ENCODE measurements at places on chromosomes 3 and 15.

- no peak overlapping the region for H3K4me3 ChIP-seq
- H3K27me3 ChIP-seq: no peaks in the 10 kb centered on the region
- no peaks in the 10 kb centered on the region for H3K36me3 ChIP-seq
Observed at GRCh38 chr3:44284949-44285348, 43.3 kb downstream of the TOPAZ1 start.

DNA sequence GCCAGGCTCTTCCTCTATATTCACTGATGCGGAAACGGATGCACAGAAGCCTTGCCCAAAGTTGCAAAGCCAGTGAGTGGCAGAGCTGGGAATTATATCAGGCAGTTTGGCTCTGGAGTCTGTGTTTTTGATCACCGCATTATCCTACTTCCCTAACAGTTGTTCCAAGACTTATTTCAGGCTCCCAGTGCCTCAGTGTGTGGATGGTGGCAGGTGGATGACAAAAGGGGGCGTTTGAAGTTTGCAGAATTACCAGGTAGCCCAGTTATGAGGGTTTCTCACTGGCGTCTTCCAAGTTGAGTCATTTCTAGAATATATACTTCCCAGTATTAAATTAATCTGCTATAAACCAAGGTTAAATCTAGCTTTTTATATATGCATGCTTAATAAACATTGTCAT lies 81.0 kb downstream of the USP13 start:
- H3K4me3 ChIP-seq: no peak overlapping the region
- no peaks in the 10 kb centered on the region for H3K4me1 ChIP-seq
- no peak for DNase-seq
- no peaks in the 10 kb centered on the region for H3K27me3 ChIP-seq
- no peak overlapping the region for H3K27ac ChIP-seq
- H3K36me3 ChIP-seq: peaks cover 35% of the 10 kb centered on the region

DNA sequence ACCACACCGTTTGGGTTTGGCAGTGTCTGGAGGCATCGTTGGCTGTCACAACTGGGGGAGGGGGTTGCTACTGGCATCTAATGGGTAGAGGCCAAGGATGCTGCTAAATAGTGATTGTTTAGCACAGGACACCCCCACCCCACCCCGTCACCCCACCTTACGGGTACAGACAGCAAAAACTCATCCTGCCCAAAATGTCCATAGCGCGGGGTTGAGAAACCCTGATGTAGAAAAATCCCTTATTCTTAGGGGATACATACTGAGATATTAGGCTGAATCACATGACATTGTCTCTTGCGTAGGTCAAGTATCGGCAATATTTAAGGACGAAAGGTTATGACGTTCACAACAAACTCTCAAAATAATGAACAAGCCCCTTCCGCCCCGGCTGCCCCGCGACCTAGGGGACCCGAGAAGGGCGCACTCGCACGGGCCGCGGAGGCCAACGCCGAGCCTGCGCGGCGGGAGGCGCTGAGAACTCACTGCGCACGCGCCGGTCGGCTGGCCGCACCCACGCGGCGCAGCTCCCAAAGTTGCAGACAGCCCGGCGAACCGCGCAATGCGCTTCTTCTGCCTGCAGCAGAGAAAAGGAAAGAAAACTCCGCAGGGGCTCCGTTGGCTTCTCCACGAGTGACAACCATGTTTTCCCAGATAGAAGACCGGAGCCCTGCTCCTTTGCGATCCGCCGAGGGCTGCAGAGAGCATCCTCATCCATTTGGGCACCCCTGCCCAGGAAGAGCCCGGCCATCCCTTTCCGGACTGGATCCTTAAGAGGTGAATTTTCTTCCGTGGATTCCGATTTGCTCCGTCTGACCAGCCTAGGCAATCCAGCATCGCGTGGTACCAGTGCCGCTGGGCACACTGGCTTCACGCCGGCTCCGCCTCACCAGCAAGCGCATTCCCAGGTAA lies 136.8 kb upstream of the CCDC54 start:
- peak overlapping the region; percentile 92 for H3K4me3 ChIP-seq
- no peak overlapping the region for H3K27ac ChIP-seq
- no peaks in the 10 kb centered on the region for H3K27me3 ChIP-seq
- peaks cover 5% of the 10 kb centered on the region for H3K36me3 ChIP-seq

DNA sequence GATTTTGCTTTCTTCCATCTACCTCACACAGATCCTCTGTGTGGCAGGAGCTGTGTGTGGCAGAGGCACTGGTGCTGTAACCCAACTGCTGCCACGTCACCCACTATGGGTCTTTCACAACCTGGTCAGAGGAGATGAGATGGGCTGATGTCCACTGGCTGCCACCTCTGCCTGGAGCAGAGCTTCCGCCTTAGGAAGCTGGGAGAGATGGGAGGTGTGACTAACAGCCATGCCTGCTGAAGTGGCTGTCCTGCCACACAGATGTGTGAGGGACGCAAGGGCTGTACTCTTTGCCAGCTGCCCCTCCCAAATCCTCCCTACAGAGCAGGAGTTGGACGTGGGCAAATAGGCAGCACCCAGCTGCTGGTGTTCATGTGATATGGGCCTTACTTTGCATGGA lies 329.5 kb downstream of the GABRB3 start:
- no peaks in the 10 kb centered on the region for H3K36me3 ChIP-seq
- H3K4me1 ChIP-seq: peaks cover 10% of the 10 kb centered on the region
- H3K4me3 ChIP-seq: no peak overlapping the region
- no peak overlapping the region for H3K27ac ChIP-seq
- peaks cover 2% of the 10 kb centered on the region for H3K27me3 ChIP-seq

- H3K27ac ChIP-seq: no peak overlapping the region
- no peak for DNase-seq
- no peak overlapping the region for H3K4me3 ChIP-seq
- H3K4me1 ChIP-seq: peaks cover 28% of the 10 kb centered on the region
- H3K36me3 ChIP-seq: no peaks in the 10 kb centered on the region
- H3K27me3 ChIP-seq: peaks cover 25% of the 10 kb centered on the region
Observed at GRCh38 chr3:123072152-123072551, 5.3 kb downstream of the PDIA5 start.

GRCh38 chr3:109115451-109115850 lies 2.5 kb downstream of the MORC1 start:
- H3K27me3 ChIP-seq: peaks cover 4% of the 10 kb centered on the region
- DNase-seq: no peak
- no peaks in the 10 kb centered on the region for H3K36me3 ChIP-seq
- H3K4me1 ChIP-seq: peaks cover 47% of the 10 kb centered on the region

- H3K4me3 ChIP-seq: no peak overlapping the region
- peaks cover 6% of the 10 kb centered on the region for H3K4me1 ChIP-seq
- H3K36me3 ChIP-seq: no peaks in the 10 kb centered on the region
- no peak for DNase-seq
- H3K27ac ChIP-seq: no peak overlapping the region
Observed at GRCh38 chr3:30353711-30354467, 252.5 kb upstream of the TGFBR2 start.

DNA sequence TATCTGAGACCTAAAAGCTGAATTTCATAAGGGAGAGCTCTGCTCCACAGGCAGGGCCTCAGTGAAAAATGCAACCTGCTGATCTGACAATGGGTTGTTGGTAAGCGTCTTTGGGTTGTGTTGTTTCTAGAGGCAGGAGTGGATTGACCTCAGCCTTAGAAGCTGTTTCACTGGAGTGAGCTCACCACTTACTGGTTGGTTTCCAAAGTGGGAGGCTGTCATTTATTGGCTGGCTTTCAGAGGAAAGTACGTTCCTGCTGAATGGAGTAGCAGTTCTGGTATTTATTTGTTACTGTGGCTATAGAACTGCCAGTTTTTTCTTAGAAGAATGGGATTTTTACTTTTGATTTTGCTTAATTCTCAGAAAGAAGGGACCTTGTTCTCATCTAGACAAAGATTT lies 29.3 kb upstream of the COL6A5 start:
- no peak overlapping the region for H3K4me3 ChIP-seq
- no peaks in the 10 kb centered on the region for H3K36me3 ChIP-seq
- no peaks in the 10 kb centered on the region for H3K4me1 ChIP-seq
- no peak overlapping the region for H3K27ac ChIP-seq

DNA sequence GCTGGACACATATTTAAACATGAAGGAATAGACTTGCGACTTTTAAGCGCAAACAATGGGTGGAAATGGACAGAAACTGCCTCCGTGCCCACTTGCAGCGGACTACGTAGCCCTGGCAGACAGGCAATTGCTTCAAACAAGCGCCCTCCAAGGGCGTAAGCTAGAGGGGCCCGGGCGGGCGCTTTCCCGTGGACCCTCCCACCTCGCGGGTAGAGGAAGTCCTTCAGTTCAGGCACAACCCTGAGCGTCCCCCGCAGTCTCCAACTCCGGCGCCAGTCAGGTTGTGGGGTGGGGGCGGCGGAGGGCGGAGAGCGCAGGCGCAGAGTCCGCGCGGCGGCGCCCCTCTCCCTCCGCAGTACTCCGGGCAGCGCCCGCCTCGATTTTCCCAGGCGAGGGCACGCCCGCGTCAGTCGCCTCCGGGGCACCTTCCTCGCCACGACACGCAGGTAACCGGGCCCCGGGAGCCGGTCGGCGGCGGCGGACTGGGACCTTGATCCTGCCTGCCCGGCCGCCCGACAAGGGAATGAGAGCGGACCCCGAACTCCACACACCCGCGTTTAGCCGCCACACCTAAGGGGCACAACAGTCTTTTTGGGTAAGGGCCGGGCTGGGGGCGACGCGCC lies at the start of gene SLC35G2:
Gene SLC35G2 (plus strand): TSS at position 358 of the 623 bp plus-strand sequence. CDS start 35,335 bp downstream, outside the sequence.
- peaks cover 61% of the 10 kb centered on the region for H3K27me3 ChIP-seq
- H3K27ac ChIP-seq: no peak within 1 kb of the TSS
- H3K36me3 ChIP-seq: peaks cover 5% of the 10 kb centered on the region
- H3K4me1 ChIP-seq: peaks cover 23% of the 10 kb centered on the region
- H3K4me3 ChIP-seq: peak within 1 kb of the TSS; percentile 90
- DNase-seq: peak; percentile 80

DNA sequence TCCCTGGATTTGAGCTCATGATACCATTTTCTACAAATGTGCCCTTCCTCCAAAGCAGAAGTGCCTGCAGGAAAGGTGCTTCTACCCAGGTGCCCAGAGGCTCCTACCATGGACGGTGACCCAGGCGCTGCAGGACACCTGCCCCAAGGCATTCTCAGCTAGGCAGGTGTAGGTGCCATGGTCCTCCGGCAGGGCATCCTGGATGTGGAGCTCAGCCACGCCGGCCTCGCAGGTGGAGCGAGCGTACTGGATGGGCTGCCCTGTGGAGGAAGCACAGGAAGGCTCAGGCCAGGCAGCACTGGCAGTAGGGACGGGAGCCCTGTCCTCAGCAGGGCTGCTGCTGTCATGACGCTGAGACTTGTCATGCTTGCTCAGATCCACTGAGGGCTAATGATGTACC lies 137.2 kb upstream of the HACD2 start:
- H3K27me3 ChIP-seq: no peaks in the 10 kb centered on the region
- no peaks in the 10 kb centered on the region for H3K36me3 ChIP-seq
- peaks cover 38% of the 10 kb centered on the region for H3K4me1 ChIP-seq

DNA sequence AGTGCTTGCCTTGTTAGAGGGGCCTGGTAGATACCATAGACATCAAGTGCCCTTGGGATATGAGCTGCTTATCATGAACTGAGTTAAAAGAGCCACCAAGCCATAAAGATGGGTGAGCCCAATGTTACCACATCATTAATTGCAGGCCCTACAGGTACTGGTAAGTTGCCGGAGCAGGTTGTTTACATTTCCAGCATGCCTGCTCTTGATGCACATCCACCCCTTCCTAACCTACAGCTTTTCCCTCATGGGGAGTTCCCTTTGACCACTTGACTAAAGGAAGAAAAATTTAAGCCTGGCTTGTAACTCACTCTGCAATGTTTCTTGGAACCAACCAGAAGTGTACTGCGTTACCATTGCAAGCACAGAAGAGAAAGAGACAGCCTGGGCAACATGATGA lies 24.7 kb upstream of the ULK4 start:
- no peak overlapping the region for H3K27ac ChIP-seq
- H3K4me1 ChIP-seq: no peaks in the 10 kb centered on the region
- no peaks in the 10 kb centered on the region for H3K36me3 ChIP-seq
- no peak overlapping the region for H3K4me3 ChIP-seq
- DNase-seq: no peak

DNA sequence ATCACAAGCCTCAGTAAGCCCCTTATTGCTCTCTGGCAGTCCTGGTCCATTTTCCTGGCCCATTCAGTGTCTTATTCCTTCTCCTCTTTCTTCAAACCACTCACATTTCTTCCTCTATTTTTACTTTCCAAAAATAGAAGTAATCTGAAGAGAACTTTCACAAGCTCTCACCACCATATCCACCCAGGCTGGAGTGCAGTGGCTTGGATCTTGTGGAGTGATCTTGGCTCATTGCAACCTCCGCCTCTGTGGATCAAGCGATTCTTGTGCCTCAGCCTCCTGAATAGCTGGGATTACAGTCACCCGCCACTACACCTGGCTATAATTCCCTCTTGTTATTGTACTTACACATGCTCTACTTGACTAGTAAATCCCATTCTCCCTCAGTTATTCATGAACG lies 16.8 kb downstream of the ARMC8 start:
- H3K27ac ChIP-seq: peak overlapping the region; percentile 5
- no peak overlapping the region for H3K4me3 ChIP-seq
- DNase-seq: no peak

DNA sequence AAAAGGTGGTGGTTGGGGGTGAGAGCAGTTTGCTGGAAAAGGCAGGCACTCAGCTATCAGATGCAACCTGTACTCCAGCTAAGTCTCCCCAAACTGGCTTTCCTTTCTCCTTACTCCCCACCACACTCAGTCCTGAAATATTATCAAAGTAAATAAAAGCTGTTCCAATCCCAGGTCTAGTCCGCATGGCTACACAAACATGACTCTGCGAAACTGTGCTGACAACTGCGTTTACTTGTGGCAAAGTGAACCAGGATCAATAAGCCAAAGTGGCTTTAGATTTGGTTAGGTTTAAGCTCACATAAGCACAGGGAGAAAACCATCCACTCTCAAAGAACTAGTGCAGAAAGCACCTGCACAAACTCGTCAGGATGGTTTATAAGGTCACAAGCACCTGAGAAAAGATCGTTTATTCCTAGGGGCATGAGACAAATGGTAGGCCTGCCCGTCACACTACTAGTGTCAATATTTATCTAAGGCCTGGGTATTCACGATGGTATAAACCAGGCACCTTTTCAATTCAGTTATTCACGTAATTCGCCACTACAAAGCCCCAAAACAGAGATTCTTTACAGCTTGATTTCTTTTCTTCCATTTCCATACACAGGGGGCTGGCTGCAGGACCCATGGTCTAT lies 25.3 kb downstream of the LRIG1 start:
- H3K27me3 ChIP-seq: no peaks in the 10 kb centered on the region
- H3K4me3 ChIP-seq: no peak overlapping the region
- no peak for DNase-seq
- H3K36me3 ChIP-seq: no peaks in the 10 kb centered on the region

- no peak overlapping the region for H3K27ac ChIP-seq
- no peaks in the 10 kb centered on the region for H3K36me3 ChIP-seq
- no peak for DNase-seq
- peaks cover 7% of the 10 kb centered on the region for H3K4me1 ChIP-seq
- peaks cover 25% of the 10 kb centered on the region for H3K27me3 ChIP-seq
Observed at GRCh38 chr3:8650583-8651416, 6.2 kb upstream of the SSUH2 start.

- peaks cover 3% of the 10 kb centered on the region for H3K27me3 ChIP-seq
- H3K27ac ChIP-seq: no peak overlapping the region
- DNase-seq: no peak
- H3K4me3 ChIP-seq: peak overlapping the region; percentile 3
Observed at GRCh38 chr15:58432401-58432800, 610 bp downstream of the LIPC start.
